CD4-positive, alpha-beta T cell treated with Interleukin-6 at 100 ng/mL for 8 hours (primary cell): ENCODE measurements at places on chromosomes 13 and 19.

- DNase-seq, result no peak
These were observed 11.6 kb upstream of the PGLS start for GRCh38 chr19:17499648-17500446.

GRCh38 chr13:40381935-40382764 is 284.3 kb downstream of the FOXO1 start:
- DNase-seq, result no peak

GRCh38 chr13:98279473-98280175 is 102.6 kb upstream of the RNF113B start:
- DNase-seq, result no peak

DNA sequence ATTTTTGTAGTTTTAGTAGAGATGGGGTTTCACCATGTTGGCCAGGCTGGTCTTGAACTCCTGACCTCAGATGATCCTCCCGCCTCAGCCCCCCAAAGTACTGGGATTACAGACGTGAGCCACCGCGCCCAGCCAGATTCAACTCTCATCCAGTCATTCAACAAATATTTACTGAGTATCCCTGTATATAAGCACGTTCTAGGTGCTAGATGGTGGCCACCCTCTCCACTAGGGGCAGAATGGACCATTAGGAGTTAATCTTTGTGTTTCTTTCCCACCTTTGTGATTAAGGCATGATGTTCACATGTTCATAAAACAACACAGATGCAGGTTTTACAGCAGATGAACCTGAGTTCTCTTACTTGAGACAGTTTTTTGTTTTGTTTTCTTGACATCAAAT is 7.3 kb downstream of the SHKBP1 start:
- DNase-seq, result no peak

DNA sequence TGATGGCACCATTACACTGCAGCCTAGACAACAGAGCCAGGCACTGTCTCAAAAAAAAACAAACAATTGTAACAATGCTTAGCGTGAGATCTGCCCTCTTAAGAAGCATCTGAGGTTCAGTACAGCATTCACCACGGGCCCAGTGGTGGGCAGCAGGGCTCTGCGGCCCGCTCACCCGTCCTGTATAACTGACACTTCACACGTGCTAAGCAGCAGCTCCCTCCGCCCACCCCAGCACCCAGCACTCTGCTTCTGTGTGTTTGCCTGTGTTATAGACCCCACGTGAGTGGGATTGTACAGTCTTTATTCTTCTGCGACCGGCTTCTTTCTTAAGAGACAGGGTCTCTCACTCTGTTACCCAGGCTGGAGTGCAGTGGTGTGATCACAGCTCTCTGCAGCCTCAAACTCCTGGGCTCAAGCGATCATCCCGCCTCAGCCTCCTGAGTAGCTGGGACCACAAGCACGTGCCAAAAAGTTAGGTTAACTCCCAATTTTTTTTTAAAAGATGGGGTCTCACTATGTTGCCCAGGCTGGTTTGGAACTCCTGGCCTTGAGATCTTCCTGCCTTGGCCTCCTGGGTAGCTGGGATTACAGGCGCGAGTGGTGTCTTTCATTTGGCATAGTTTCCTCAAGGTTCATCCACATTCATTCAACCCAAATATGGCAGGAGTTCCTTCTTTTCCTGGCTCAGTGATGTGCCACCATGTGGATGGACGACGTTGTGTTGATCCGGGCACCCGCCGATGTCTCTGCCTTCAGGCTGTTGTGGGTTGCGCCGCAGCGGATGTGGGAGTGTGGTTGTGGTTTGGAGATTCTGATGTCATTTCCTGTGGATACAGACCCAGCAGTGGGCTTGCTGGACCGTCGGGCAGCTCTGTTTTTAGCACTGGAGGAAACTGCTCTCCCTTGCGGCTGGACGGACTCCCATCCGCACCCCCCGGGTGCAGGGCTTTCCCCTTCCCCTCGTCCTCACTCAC is 170.0 kb downstream of the KDM4B start:
- DNase-seq, result peak; percentile 74
